Activated naive CD4-positive, alpha-beta T cell (primary cell): ENCODE measurements at places on chromosomes 7 and 10.

GRCh38 chr7:13627455-13627854, 362.0 kb downstream of the ETV1 start:
- no peak for DNase-seq

- no peak for DNase-seq
These were observed 88.9 kb upstream of the TBX20 start for GRCh38 chr7:35342786-35343185.

GRCh38 chr10:76251841-76252671, 820.6 kb downstream of the LRMDA start:
- no peak for DNase-seq

- DNase-seq, result no peak
These were observed 110.7 kb downstream of the SEMA3A start for GRCh38 chr7:84083846-84084245.
